ENCODE measurements at places on chromosomes 7 and 10.

DNA sequence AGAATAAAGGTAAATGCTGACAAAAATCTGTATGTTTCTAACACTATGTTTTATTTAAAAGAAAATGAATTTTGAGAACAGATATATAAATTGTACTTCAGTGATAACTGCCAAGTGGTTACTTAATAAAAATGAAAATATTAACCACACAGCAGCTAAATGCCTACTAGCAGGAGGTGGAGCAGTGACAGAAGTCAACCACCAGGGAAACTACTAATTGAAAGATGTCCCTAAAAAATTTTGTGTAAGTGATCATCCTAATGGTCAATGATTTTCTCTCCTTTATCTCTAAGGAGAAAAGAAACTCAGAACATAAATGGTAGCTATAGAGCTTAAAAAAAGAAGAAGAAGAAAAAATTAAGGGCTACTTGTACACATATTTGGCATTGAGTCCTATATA, 22.9 kb downstream of the WNT16 start:
- no peak for DNase-seq

- no peak for DNase-seq
These were observed 35.6 kb downstream of the COL13A1 start for GRCh38 chr10:69837261-69837660.

- DNase-seq: no peak
These were observed 24.0 kb downstream of the ZPBP start for GRCh38 chr7:50068850-50069551.

GRCh38 chr7:71598553-71598952, 466.6 kb downstream of the GALNT17 start:
- no peak for DNase-seq

DNA sequence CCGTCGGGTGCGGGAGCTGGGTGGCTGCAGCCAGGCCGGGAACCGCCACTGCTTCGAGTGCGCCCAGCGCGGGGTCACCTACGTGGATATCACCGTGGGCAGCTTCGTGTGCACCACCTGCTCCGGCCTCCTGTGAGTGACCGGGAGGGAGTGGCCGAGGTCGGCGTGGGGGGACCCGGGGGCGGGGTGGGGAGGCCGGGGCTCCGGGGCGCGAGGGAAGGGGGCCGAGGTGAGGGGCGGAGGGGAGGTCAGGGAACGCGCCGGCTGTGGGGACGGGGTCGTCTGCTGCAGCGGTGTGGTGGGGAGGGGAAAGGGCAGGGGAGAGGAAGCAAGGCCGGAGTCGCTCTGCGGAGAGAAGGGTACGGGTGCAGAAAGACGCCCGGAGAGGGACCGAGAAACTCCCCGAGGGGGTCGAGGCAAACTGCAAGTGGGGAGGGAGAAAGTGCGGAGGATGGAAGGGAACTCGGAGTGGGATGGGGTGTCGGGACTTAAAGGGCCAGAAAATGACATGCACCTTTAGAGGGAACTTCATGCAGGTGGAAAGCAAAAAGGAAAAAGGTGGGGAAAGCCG, 518 bp downstream of the AGFG2 start:
- no peak for DNase-seq

DNA sequence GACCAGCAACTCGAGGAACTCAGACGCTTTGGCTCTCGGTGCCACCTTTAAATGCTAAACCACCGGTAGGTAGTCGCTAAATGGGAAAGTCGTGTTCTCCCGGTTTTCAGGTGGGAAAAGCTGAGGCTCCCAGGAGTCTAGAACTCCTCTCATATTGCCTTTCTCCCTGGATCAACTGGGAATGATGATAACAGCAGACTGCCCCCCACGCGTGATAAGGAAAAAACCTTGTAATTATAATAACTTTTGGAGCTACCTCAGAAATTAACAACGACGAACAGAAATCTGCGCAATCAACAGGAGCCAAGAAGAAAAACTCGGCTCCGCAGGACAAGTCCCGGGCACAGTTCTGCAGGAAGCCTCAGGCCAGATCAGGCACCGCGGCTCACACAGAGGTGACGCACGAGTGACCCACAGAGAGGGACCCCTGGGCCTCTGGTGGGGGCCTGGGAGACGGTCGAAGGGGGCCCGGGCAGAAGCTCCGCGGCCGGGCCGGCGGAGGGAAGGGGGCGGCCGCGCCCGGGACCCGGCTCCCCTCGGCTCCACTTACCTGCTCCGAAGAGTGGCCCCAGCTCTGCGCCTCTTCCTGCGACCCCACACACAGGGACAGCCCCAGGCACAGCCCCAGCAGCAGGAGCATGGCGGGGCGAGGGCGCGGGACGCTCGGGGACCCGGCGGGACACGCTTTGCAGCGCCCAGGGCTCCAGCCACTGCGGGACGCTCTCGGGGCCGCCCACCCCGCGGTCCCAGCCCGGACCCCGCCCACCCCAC, at the start of gene ITIH5:
Gene ITIH5, minus strand, starts transcription at position 714 of the 771 bp plus-strand sequence. Its CDS starts 74 bp downstream, at position 640.
- no peak for DNase-seq

- no peak for DNase-seq
These were observed 244.7 kb upstream of the RHOBTB1 start for GRCh38 chr10:61188691-61189090.

- DNase-seq: no peak
These were observed 7.5 kb upstream of the CYTH3 start for GRCh38 chr7:6279937-6280336.

- no peak for DNase-seq
These were observed 37.4 kb downstream of the HHEX start for GRCh38 chr10:92727141-92727540.

GRCh38 chr7:68729371-68729770, 868.9 kb upstream of the AUTS2 start:
- no peak for DNase-seq

GRCh38 chr10:36281831-36282331, 639.8 kb upstream of the FZD8 start:
- no peak for DNase-seq

DNA sequence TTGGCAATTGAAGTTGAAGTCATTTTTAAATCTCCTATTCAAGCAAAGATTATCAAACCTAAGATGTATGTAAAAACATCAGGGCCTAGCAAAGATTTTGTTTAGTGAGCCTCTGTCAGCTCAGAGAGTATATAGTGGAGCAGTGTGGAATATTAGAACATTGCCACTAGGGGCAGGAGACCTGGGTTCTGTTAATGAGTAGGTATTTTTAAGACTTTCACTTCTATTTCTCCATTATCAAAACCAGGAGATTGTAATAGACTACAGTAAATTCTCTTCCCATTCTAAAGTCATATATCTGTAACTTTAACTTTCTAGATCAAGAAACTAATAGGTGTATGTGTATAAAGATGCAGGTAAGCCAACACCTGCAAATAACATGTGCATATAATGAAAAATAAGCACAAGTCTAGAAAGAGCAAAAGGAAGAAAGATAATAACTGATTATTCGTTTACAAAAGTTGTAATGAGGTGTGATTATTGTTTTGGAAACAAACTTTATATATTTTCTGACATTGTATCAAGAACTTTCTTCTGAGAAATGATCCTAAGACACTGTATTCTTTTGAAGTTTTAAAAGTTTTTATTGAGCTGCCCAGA, 64.4 kb downstream of the KCND2 start:
- DNase-seq: no peak

GRCh38 chr10:1241322-1241890, 185.2 kb downstream of the WDR37 start:
- DNase-seq: no peak

DNA sequence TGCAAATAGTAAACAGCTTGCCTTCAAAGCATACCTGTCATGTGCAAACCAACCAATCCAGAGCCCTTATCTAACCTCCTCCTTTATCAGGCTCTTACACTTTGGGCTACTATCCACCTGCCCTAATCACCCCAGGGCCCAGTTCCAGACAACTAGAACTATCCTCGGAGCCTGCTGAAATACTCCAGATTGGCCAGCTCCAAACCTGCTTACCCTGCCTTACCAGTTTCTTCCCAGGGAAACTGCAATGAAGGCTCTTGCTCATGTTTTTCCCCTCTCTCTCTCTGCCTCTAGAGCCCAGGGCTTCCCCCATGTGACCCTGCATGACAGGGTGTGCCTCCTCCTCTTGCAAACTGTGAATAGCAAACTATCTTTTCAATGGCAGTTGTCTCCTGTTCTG, 81.4 kb upstream of the CAPZA2 start:
- DNase-seq: no peak

DNA sequence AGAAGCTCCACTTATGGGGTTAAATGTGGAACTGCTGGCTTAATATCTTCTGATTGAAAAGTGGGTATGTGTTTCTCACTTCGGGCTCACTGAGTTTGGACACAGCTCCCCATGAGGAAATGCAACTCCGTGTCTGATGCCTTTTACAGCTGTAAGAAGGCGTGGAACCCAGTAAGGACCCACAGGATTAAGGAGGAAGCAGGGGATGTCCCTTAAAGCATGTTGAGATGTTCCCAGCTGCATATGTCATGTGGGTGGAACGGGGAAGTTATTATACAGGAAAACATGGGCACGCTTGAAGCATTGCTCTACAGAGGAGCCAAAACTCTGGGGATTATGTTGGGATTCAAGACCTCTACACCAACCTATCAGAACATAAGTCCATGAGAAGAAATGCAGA, 224.4 kb downstream of the NEBL start:
- no peak for DNase-seq

- DNase-seq: no peak
These were observed 250.7 kb upstream of the ZNF32 start for GRCh38 chr10:43899224-43899959.

- no peak for DNase-seq
These were observed 1.1 kb upstream of the TRIP6 start for GRCh38 chr7:100865938-100866728.

- no peak for DNase-seq
These were observed 310.5 kb upstream of the HGF start for GRCh38 chr7:82080254-82080927.

DNA sequence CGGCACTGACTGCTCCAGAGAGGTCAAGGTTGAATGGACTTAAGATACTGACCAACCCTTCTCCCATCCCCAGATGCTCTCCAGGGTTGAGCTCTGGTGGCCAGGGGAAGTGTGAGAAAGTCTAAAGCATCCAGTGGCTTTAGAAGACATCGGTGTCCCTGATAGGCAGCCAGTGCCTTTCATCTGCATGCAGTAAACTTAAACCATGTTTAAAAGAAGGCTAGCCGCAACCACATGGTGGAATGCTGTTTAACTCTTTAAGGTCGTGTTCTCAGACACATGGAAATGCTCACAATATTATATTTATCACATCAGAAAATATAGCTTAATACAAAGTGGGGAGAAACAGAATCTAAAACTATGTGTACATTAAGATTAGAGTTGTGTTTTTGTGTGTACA, 137.0 kb downstream of the CNNM2 start:
- no peak for DNase-seq

DNA sequence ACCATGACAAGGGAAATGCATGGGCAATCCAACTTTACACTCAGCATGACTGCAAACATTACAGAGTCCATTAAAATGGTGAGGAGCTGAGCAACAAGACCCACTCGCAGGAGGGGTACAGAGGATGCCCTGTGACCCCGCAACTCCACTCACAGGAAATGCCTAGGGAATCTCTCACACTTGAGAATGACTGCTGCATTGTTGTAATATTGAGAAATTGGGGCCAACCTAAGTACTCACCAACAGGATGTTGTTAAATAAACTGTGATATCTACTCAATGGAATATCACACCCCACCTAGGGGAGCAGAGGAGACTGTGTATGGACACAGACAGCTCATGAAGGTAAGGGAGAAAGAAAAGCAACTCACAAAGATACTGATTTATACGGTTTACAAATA, 53.4 kb upstream of the CAMK2B start:
- DNase-seq: no peak

GRCh38 chr10:76962851-76963250, 674.8 kb downstream of the KCNMA1 start:
- DNase-seq: no peak

DNA sequence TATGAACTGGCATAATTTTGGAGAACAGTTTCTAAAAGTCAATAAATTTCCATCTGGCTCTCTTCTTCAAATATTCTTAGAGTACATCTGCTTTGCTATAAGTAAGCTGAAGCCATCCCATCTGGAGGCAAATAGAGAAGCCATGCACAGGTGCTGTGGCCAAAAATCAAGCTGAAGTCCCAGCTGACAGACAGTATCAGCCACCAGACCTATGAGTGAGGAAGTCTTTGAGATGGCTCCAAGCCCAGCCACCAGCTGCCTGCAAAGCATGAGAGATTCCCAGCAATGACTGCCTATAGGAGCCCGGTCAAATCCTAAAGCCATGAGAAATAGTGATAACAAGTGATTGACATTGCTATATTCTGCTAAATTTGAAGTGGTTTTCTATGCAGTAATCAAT, 21.7 kb upstream of the PRSS58 start:
- DNase-seq: no peak

- no peak for DNase-seq
These were observed 109.0 kb downstream of the SDHAF3 start for GRCh38 chr7:97226541-97226940.

DNA sequence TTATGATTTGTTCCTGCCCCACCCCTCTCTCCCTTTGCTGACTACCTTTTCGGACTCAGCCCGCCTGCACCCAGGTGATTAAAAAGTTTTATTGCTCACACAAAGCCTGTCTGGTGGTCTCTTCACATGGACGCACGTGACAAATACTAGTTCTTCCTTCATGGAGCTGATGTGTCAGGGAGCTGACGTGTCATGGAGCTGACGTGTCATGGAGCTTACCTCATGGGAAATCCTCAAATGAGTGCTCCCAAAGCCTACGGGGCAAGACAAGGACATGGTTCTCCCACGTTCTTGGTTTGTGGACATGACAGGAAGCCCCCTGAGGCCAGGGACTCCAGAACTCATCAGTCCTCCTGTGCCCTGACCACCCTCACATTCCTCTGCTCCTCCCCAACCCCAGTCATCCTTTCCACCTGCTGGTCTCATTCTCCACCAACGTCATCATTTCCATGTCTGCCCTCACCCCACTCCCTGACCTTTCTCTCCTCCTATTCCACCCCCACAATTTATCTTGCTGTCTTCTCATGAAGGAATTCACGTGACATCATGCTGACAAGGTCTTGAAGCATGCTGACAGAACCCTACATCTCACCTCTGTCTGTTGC, 261.3 kb downstream of the TCERG1L start:
- DNase-seq: no peak

- no peak for DNase-seq
These were observed 12.1 kb upstream of the MAGI2 start for GRCh38 chr7:79465551-79465950.

- DNase-seq: no peak
These were observed 23.3 kb downstream of the ADCY1 start for GRCh38 chr7:45597286-45597984.

GRCh38 chr7:136741941-136742340, 126.5 kb upstream of the CHRM2 start:
- no peak for DNase-seq
